Pons (tissue), 1 donor: ENCODE measurements at places on chromosomes 11 and 22.

GRCh38 chr11:93493252-93493897, 49.8 kb downstream of the SMCO4 start:
- DNase-seq = no peak

- no peak for DNase-seq
These were observed 17.9 kb upstream of the TPH1 start for GRCh38 chr11:18063862-18064434.

- DNase-seq = no peak
These were observed 412.5 kb downstream of the FAM181B start for GRCh38 chr11:82321206-82321605.

- DNase-seq = no peak
These were observed 1.1 kb downstream of the MMP20 start for GRCh38 chr11:102623998-102624397.

DNA sequence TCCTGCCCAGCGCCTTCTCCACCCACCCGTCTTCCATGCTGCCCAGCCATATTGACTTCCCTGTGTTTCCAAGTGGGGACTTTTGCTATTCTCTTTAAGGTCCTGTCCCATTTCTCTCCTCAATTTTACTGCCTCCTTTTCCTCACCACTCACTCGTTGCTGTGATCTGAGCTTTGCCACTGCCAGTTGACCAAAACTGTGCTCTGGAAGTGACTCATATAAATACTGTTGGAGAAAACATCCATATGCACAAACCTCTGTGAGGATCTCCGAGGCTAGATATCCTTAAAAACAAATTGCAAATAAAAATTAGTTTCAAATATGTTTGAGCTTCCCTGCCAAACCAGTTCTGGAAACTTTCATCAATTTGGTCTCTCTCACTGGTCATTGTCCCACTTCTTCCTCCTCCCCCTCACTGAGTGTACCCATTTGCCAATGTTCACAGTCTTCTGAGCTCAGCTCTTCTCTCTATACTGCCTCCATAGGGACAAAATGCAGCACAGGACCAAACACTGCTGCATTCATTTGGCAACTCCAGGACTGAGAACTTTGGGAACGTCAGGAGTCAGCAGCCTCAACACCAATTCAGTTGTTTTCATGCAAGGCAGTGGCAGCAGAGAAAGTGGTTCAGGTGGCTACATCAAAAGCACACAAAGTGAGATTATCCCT, 34.0 kb upstream of the MMP13 start:
- DNase-seq = no peak

DNA sequence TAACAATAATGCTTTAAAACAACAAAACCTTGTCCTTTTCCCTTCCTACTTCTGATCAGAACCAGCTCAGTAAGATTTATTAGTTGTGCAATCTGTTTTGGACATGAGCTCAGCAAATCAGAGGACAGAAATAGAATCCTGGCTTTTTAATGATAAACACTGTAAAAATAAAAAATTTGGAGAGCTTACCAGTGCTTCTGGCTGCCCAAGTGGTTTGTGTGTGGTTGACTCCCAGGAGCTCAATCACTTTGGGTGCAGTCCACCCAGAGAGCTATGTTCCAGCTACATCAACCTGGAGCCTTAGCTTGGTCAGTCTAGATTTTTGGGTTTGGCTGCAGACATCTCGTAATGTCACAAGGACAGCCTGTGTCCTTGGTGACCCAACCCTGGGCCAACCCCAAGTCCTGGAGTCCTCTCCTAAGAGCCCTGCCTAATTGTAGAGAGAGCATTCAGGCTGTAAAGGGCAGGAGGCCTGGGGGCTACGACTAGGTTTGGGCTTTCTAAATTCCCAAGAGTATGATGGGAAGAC, 28.5 kb downstream of the CD44 start:
- no peak for DNase-seq
